ENCODE measurements at places on chromosomes 1 and 21.

DNA sequence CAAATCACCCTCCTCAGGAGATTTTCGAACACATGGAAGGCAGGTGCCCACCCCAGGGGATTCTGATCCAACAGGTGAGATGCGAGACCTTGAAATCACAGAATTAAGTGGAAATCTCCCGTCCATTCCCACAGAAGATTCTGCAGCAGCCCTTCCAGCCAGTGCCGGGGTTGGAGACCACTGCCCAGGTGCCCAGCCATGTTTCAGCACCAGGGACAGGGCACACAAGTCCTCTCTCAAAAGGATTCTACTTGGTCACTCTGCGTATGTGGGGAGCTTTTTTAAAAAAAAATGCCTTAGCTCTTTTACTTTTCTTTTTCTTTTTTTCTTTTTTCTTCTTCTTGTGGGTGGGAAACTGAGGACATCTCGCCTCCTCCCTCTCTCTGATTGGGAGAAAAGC, 80.7 kb downstream of the VWA5B1 start:
- peak; percentile 4 for DNase-seq

DNA sequence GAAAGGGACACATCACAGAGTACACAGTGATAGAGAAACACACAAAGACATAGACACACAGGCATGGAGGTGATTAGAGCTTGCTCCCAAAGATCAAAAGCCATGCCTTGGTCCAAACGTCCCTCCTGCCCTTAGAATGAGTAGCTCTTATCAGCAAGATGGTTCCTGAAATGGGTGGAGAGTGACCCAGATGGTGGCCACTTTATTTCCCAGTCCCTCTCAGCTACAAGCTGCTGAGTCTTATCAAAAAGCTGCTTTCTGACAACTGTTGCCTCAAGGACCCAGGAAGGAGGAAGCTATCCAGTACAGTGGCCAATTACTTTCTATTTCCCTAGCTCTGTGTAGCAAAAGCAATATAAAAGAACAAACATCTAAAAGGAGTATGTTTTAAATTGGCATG, 7.7 kb upstream of the CLCA1 start:
- peak; percentile 90 for DNase-seq

- no peak for DNase-seq
These were observed 190.0 kb upstream of the EDN2 start for GRCh38 chr1:41674522-41674921.

GRCh38 chr21:37945036-37945435, 28.8 kb upstream of the KCNJ6 start:
- DNase-seq: no peak

GRCh38 chr1:101407505-101408211, 170.8 kb downstream of the S1PR1 start:
- peak; percentile 64 for DNase-seq
